ENCODE measurements at places on chromosomes 2 and 18. TPM values are rescaled to one million over a fixed set of nuclear protein-coding genes. Genes with fewer than 3 reads are reported as not detected.

DNA sequence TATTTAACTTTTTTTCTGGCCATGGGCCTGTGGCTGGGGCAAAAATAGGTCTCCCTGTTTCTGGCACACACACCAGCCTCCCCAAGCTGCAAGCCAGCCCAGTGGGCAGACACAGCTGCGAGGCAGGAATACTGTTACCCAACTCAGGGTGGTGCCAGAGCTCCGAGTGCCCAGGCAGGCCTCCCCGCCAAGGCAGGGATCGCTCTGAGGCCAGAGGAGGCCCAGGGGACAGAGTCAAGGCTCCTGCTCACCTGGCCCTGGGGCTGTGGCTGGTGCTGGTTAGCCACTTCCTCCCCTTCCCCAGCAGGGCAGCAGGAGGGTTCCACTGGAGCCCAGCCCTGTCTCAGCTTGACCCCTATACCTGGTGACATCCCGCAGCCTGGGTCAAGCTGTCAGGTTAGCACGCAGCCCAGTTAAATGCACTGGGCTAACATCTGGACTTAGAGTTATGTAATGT, 67.1 kb upstream of the EPAS1 start:
- DNase-seq: no peak

DNA sequence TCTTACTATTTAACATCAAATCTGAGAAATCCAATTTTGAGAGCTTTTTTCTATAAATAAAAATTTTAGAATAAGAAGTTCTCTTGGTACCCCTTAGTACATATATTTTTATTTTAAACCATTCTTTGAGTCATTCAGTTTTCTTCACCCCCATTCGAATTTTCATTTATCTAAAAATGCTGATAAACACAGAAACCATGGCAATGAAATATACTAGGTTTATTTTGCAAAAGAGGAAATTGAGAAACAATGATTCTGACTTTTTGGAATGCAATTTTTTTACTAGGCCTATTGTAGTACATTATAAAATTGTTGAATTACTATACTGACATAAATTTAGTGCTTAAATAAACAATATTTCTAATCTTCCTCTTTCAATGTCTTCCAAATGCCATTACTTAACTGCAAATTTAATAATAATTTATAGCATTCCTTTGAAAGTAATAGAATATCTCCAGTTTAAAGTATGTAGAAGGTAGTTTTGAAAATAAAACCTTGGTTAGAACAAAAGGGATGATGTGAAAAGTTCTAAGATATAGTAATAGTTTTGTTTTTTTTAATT, 46.3 kb downstream of the TANK start:
- DNase-seq: no peak

DNA sequence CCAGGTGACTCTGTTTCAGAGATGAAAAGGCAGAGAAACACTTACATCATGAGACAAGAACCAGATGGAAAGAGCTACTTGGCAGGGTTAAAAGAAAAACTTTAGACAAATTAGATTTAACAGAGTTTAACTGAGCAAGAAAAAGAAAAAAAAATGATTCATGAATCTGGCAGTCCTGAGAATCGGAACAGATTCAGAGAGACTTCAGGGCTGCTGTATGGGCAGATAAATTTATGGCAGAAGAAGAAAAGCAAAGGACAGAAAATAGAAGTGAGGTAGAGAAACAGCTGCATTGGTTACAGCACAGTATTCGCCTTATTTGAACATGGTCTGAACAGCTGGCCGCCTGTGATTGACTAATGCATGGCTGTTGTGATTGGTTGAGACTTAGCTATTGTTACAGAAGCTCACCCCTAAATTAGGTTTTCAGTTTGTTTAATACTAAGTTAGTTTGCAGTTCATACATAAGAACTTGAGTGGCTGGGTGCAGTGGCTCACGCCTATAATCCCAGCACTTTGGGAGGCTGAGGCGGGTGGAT, 43.0 kb upstream of the RHOB start:
- no peak for DNase-seq

- no peak for DNase-seq
Measured at GRCh38 chr18:9000733-9001132, 101.8 kb upstream of the NDUFV2 start.

GRCh38 chr2:201642086-201642578, 1.2 kb downstream of the TMEM237 start:
- no peak for DNase-seq

- no peak for DNase-seq
Measured at GRCh38 chr2:182587831-182588230, 128.2 kb upstream of the DNAJC10 start.

DNA sequence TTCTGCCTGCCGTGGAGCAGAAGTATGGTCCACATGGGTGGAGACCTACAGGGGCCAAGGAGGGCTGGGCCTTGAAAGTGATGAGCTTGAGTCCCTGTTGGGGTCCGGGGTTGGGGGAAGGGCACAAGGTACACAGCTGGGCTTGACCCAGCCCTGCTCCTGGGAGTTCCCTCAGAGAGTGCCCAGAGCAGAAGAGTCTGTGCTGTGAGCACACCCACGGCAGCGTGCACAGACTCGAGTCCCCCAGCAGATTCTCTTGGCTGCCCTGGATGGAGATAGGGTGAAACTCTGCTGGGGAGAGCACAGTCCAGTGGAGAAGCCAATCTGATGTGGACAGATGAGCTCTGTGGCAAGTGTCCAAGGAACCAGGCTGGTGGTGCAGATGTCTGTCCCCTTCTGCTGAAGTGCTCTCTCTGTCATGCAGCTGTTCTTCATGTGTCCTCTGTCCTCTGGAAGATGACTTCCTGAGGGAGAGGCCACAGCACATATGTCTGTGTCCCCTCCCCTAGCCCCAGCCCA, 27.5 kb downstream of the INPP4A start:
- no peak for DNase-seq

GRCh38 chr2:30776831-30777635, 30.2 kb downstream of the CAPN13 start:
- no peak for DNase-seq

GRCh38 chr18:62996566-62996965, 281.2 kb downstream of the PHLPP1 start:
- no peak for DNase-seq

DNA sequence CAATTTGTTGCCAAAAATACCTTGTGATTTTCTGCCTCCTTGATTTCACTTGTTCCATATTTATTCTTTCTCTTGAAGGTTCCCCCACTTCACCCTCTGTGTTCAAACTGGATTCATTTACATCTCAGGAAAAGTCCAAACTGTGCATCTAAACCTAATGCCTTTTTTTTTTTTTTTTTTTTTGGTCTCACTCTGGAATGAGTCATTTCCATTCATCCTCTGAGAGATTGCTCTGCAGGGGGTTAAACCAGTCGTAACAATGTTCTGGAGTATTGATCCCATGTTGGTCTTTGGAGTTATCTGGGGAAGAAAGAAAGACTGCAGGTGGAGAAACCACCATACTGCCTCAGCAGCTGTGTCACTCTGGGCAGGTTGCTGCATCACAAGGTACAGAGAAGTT, 119.7 kb downstream of the TACR1 start:
- no peak for DNase-seq

DNA sequence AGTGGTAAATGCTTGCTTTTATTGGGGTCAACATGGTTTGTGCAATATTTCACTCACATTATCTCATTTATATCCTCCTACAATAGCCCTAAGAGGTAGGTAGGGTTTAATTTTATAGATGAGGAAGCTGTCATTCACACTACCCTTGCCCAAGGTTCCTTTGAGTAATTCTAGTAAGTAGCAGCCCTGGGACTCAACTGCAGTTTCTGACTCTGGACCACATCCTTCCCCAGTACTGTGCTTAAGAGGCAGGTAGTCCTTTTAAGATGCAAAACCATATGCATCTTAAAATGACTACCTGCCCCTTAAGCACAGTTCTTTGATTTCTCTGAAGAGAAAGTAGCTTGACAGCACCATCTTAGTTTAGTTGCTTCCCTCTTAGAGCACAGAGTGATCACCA, 15.7 kb upstream of the NT5C1B start:
- DNase-seq: no peak

Gene ZNF396
- polyA plus RNA-seq: 7.2 TPM

Gene PTPRN
- 0.08 TPM for polyA plus RNA-seq

Gene PLEK
- 7.4 TPM for polyA plus RNA-seq

Gene PIGN
- polyA plus RNA-seq: 27.5 TPM
